ENCODE measurements at places on chromosomes 7 and 10.

DNA sequence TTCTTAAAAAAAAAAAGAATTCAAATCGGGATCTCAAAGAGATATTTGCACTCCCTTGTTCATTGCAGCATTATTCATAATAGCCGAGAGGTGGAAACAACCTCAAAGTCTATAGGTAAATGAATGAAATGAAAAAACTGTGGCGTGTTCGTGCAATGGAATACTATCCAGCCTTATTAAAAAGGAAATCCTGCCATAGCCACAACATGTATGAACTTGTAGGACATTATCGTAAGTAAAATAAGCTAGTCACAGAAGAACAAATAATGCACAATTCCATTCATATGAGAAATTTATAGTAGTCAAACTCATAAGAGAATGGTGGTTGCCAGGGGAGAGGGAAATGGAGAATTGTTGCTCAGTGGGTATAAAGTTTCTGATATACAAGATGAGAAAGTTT lies 37.9 kb downstream of the GRK5 start:
- no peak for DNase-seq

- DNase-seq, result no peak
Observed at GRCh38 chr10:3692387-3692999, 92.5 kb downstream of the KLF6 start.

DNA sequence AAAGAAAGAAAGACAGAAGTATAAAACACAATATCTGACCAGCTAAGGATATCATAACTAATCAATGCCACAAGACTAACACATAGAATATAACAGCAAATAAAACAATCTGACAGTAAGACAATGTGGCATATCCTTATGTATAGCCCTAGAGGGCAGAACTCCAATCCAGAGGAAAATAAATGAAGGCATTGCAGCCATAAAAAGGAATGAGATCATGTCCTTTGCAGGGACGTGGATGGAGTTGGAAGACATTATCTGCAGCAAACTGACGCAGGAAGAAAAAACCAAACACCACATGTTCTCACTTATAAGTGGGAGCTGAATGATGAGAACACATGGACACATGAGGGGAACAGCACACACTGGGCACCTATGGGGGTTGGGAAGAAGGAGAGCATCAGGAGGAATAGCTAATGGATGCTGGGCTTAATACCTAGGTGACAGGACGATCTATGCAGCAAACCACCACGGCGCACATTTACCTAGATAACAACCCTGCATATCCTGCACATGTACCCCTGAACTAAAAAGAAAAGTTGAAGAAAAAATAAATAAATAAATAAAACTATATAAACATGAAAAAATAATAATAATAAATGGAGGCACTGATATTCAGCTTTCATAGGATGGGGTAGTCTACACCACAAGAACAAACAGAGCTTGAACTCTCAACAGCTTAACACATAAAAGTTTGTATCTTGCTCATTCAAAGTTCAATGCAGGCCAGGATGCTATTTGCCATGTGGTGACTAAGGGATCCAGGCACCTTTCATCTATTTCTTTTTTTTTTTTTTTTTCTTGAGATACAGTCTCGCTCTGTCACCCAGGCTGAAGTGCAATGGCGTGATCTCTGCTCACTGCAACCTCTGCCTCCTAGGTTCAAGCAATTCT lies 66.1 kb upstream of the KAT6B start:
- DNase-seq, result no peak

GRCh38 chr10:35933491-35933890 lies 291.4 kb upstream of the FZD8 start:
- DNase-seq, result no peak
